ENCODE measurements at places on chromosomes 2 and 18.
A peak's percentile ranks its signal among the peaks of the same experiment; 100 is the strongest.

DNA sequence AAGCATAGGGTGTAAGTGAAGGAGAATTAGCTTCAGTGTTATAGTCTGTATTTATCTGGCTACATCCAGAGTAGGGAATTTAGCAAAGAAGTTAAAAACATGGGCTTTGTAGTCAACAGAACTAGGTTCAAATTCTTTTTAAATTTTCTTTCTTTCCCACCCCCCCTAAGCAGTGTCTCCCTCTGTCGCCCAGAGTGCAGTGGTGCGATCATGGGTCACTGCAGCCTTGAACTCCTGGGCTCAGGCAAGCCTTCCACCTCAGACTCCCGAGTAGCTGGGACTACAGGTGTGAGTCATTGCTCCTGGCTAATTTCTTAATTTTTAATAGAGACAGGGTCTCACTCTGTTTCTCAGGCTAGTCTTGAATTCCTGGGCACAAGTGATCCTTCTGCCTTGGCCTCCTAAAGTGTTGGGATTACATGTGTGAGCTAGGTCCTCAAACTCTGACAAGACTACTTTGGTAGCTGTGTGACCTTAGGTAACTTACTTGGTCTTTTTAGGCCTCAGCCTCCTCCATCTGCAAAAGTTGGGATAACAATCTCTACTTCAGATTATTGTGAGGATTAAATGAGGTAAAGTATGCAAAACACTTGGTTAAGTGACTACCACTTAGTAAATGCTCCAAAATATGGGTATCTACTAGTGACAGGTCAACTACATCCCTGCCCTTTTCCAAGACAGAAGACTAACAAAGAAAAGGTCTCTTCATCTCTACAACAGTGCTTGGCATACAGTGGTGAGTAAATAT is 17.8 kb downstream of the DOK1 start:
- no peak for DNase-seq

GRCh38 chr2:71816815-71817214 is 330.8 kb downstream of the CYP26B1 start:
- DNase-seq: no peak

- no peak for DNase-seq
These were observed 171.1 kb downstream of the LDLRAD4 start for GRCh38 chr18:13389491-13390131.

- DNase-seq: no peak
These were observed 34.2 kb downstream of the FIGN start for GRCh38 chr2:163701399-163702195.

GRCh38 chr2:218627939-218628338 is 20.2 kb downstream of the PLCD4 start:
- no peak for DNase-seq

DNA sequence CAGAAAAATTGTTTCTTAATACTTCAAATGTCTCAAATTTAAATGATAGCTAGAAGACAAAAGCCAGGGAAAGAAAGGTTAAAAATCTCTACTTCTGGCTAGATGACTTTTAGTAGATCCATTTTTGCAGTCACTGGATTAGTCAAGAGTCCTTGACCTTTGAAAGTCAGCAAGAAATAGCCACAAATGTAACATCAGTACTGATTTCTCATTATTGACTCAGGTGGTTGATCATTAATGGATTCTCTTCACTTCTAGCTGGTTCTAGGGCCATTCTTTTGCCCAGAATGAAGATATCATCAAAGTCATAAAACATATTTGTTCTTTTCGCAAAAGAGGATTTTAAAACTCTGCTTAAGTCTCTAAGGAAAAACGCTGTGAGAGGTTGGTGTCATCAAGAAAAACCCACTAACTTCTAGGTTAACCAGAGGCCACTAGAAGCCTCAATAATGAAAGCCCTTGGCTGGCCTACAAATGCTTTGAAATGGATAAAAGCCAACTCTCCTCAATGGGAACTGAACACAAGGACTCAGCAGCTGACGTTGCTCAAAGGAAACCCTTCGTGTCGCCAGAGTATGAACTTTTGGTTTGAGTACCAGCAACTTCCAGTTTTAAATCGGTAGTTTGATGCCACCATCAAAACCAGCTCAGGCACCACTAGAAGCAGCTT is 66.3 kb downstream of the IRS1 start:
- DNase-seq: no peak

DNA sequence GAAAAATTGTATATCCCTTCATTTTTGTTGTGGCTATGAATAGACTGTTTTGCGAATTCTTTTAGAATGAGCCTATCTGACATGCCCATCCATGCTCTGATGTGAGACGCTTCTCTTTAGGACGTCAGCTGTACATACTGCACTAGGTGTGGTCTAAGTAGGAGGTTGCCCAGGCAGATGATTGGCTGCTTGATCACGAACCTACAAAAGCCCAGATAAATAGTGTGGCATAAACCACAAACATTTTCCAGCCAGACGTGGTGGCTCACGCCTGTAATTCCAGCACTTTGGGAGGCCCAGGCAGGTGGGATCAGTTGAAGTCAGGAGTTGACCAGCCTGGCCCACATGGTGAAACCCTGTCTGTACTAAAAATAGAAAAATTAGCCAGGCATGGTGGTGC is 251.8 kb downstream of the AGAP1 start:
- DNase-seq: no peak

GRCh38 chr2:112749755-112750559 is 14.5 kb downstream of the CKAP2L start:
- DNase-seq: peak; percentile 83
